ENCODE measurements at places on chromosomes 12 and 14. TPM values are rescaled to one million over a fixed set of nuclear protein-coding genes. Genes with fewer than 3 reads are reported as not detected.

SRGAP1 gene
- total RNA-seq: 14.5 TPM

GLIPR1L1 gene
- total RNA-seq: not detected

RD3L gene
- not detected for total RNA-seq

ESRRB gene
- total RNA-seq: not detected

KRT79 gene
- not detected for total RNA-seq

PLEKHD1 gene
- total RNA-seq: 0.07 TPM

SLCO1C1 gene
- total RNA-seq: not detected

CHURC1 gene
- 35.2 TPM for total RNA-seq

ZNF26 gene
- total RNA-seq: 3.9 TPM

OTOGL gene
- total RNA-seq: not detected

IL23A gene
- 26.1 TPM for total RNA-seq

CARMIL3 gene
- total RNA-seq: 0.07 TPM

ZDHHC22 gene
- total RNA-seq: not detected

TSHR gene
- total RNA-seq: not detected

APAF1 gene
- total RNA-seq: 16.6 TPM

KRT6B gene
- total RNA-seq: not detected

ADAM21 gene
- total RNA-seq: not detected

CIDEB gene
- 2.0 TPM for total RNA-seq

TIGAR gene
- 12.1 TPM for total RNA-seq

HCAR3 gene
- not detected for total RNA-seq

CLEC4D gene
- not detected for total RNA-seq

DNAI7 gene
- total RNA-seq: not detected

C12orf56 gene
- total RNA-seq: 0.29 TPM

BICDL1 gene
- 7.0 TPM for total RNA-seq

LGR5 gene
- total RNA-seq: not detected

ZNF641 gene
- 5.8 TPM for total RNA-seq

RGS6 gene
- not detected for total RNA-seq

NID2 gene
- 13.5 TPM for total RNA-seq
